Effector memory CD4-positive, alpha-beta T cell (primary cell): ENCODE measurements at places on chromosomes 6 and 20.

DNA sequence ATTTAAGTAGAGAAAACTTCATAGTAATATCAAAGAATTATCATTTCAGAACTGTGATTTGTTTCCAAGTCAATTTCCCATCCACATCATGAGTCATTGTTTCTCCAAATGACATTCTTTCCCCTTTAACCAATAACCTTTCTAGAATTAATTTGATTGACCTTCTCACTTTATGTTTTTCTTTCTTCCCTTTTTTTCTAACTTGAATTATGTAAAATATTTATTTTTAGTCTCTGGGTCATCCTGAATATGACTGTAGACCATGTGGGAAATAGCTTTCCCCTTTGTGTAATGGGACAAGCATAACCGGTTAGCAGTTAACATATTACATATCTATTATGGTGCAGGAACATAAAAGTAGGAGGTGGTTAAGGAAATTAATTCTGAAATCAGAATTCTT is 291.1 kb downstream of the GJA1 start:
- DNase-seq, result no peak

- no peak for DNase-seq
Observed at GRCh38 chr20:32125506-32125905, 16.0 kb downstream of the TM9SF4 start.

DNA sequence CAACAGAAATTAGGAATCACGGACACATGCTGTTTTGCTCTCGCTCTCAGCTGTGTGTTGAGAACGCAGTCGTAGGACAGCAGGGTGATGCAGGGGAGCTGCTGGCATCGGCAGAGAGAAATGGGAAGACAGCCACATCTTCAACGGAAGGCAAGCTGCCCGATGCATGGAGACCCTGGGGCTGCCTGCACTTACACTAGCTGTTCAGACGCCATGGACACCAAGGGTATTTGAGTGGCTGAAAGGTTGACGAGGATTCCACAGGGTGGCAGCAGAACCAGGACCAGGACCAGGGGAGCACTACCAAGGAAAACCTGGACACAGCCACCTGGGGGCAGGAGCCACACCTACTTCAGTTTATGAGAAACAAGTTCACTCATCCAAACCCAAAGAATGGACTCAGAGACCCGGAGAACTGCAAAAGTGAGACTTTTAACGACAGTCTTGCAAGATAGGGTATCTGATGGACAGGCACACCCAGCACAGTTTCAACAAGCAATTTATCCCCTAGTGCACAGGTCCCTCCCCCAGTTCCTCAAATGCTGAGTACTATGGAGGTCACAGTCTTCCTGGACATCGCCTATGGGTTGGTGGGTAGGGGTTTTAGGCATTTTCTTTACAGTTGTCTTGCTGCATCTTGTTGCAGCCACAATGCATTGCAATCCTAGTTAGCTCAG is 56.3 kb upstream of the ENTPD6 start:
- no peak for DNase-seq

DNA sequence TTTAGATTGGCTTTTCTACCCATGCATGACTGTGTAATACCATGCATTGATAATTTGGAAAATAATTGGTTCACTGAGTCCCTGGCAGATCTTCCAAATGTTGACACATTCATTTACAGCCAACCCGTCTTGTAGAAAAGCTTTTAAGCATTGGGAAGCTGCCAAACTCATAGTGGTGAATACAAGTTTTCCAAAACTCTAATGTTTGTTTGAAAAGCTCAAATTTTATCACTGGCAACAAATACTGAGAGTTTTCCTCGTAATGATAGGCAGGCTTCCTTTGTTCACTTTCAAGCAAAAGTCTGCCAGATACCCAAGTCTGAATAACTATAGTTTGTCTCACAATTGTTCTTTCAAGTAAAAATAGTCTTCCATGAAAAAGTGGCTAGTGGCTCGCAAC is 143.0 kb downstream of the FIG4 start:
- DNase-seq, result no peak

- DNase-seq, result no peak
Observed at GRCh38 chr20:62159839-62160238, 16.3 kb downstream of the SS18L1 start.

GRCh38 chr20:31712564-31713311 is 9.9 kb downstream of the BCL2L1 start:
- no peak for DNase-seq

- no peak for DNase-seq
Observed at GRCh38 chr20:44717986-44718385, 2.8 kb downstream of the CCN5 start.

DNA sequence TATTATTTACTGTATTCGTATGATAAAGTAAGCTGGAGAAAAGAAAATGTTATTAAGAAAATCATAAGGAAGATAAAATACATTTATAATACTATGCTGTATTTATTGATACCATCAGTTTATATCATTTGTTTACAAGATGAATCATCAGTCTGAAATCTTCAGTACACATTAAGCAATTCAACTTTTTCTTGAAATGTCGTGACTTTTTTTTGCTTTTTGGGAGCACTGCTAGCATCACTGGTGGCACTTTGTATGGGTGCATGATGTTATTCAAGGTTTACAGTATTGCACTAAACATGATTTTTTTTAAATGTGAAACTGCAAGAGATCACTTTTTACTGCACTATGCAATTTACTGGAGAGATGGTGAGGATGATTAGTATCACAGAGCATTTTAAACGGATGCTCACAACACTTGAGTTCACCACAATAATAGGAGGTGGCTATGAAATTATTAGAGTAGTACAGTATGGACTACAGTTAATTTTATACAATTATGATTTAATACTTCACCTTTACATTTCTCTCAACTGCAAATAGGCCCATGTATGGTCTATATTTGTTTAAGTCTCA is 85.9 kb downstream of the SNAP25 start:
- DNase-seq, result no peak

DNA sequence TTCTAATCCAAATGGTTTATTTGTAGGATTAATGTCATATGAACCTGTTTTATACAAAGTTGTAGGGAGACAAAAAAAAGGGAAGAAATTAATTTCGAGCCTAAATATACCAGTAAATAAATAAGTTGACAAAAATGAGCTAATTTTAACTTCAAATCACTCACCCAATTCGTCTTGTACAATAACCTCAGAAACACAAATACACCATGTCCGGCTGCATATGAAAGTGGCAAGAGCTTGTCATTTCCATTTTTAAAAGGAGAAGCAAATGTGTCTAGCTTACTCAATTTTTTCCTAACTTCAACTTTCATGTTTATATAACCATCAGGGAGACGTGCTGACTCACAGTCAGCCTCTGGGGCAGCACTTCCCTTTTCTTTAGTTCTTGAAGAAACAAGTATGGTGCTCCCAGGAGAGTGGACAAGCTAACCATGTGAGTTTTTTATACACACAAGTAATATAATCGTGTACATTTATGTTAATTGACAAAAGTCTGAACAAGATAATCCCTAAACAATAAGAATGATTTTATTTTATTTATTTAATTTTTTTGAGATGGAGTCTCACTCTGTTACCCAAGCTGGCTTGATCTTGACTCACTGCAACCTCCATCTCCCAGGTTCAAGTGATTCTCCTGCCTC is 55.5 kb upstream of the SGK1 start:
- no peak for DNase-seq

DNA sequence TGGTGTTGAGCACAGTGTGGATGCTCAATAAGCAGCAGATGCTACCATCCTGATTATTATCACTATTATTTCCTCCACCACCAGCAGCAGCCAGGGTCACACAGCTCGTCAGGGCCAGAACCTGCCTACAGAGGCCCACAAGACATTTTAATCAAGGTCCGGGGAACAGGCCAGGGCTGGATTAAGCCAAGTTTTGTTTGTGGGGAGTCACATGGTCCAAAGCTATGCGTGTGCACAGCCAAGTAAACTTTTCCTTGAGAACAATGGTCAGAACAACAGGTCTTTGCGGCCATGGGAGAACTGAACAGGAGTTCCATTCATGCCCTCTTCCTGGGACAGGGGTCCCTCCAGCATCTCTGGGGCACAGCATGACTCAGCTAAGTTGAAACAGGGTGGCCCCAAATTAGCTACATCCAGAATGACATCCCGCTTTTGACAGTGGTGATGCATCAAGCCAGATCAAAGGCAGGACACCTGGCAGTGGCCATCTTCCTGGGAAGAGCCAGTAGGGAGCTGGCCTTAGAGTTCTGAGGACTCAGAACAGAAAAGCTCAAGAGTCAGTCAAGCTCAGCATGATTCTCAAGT is 11.7 kb downstream of the SNTA1 start:
- no peak for DNase-seq

DNA sequence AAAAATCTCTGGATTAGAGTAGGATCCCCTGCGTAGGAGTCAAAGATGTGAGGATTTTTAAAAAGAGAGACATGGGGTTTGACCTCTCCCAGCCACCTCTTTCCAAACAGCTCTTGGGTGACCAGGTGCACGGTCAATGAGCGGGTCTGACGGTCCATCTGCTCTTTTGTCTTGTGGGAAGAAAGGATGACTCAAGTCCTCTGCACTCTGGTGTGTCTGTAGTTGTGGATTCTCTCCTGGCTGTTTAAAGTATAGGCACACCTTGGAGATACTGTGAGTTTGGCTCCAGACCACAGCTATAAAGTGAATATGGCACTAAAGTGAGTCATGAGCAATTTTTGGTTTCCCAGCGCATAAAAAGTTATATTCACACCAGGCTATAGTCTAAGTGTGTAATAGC is 209.8 kb downstream of the BMP7 start:
- no peak for DNase-seq

DNA sequence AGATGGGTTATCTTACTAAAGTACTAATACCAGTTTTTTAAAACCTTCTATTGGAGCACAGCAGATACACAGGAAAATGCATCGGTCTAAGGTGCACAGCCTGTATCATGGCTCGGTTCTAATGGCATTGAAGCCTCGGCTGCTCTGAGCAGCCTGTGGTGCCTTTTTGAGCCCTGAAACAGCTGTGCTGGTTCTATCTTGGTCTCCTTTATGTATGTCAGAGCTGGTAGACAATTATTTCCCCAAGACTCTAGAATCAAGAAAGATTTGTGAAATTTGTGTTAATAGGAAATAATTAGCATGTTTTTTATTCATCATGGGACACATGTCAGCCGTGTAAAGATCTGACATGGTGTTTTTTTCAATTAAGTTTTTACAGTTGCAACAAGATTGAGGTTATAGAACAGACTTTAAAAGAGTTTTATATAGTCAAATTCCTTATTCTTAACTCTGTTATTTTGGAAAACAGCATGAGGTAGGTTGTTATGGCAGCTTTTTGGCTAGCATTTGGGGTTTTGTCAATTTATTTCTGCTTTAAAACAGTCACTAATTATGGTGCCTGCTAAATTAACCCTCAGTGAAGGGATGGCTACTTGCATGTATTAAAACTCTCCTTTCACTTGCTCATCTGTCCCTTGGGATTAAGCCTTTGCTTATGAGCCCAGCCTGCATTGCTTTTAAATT is 40.3 kb upstream of the C20orf144 start:
- no peak for DNase-seq

DNA sequence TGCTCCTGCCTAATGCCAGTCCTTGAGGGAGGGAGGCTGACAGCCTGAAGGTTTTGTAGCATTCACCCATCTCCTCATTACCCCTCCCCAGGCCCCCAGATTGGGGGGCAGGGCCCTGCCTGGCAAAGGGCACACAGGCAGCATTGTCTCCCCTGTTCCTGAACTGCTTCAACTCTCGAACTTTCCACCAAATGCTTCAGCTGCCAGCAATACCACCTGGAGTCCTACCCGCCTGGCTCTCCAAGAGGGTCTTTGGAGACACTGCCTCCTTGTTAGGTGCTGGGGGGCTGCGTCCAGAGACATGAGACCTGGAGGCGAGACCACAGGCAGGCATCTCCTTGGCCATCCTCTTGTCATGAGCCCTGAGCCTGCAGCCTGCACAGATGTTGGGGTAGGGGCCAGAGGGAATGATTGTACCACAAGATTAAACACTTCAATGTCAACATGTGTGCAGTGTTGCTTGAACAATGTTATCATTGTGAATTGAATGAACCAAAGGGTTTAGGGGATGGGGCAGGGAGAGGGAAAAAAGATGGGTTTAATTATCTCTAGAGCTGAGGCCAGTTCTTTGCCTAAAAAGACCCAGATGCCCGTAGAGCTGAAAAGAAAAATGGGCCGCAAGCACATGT is 25.0 kb downstream of the BMP7 start:
- DNase-seq, result no peak

- DNase-seq, result no peak
Observed at GRCh38 chr6:22612236-22612635, 42.9 kb downstream of the HDGFL1 start.

DNA sequence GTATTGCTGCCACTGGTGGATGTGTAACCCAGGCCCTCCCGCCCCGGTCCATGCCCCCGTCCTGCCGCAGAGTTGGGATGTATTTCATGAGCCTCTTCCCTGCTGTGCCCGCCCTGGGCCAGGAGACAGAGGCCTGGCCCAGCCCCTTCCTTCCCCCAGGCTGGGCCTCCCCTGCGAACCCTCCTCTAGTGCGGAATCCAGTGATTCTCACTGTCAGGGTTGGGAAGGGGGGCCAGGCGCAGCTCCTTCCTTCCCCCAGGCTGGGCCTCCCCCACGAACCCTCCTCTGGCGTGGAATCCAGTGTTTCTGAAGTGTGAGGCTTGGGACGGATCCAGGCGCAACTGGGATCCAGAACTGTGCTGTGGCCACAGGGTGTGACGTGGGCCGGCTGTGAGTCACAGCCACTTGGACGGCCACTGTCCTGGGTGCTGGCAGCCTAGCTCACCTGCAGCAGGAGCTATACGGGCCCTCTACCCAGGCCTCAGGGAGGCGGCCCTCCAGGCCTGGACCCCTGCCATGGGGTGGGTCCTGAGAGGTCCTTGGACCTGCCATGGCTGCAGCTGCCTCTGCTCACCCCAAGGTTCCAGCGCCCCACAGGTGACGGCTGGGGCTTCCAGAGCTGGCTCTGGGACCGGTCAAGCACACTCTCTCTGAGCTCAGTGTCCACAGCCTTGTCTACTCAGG is 28.3 kb downstream of the COL20A1 start:
- no peak for DNase-seq

GRCh38 chr20:46709459-46710152 is at the start of gene SLC2A10:
SLC2A10 (plus strand) TSS chr20:46709649; CDS start chr20:46709737, 88 bp downstream.
- no peak for DNase-seq

GRCh38 chr6:96965492-96965891 is 41.0 kb downstream of the KLHL32 start:
- DNase-seq, result no peak

- no peak for DNase-seq
Observed at GRCh38 chr6:40727271-40727670, 140.1 kb upstream of the LRFN2 start.

DNA sequence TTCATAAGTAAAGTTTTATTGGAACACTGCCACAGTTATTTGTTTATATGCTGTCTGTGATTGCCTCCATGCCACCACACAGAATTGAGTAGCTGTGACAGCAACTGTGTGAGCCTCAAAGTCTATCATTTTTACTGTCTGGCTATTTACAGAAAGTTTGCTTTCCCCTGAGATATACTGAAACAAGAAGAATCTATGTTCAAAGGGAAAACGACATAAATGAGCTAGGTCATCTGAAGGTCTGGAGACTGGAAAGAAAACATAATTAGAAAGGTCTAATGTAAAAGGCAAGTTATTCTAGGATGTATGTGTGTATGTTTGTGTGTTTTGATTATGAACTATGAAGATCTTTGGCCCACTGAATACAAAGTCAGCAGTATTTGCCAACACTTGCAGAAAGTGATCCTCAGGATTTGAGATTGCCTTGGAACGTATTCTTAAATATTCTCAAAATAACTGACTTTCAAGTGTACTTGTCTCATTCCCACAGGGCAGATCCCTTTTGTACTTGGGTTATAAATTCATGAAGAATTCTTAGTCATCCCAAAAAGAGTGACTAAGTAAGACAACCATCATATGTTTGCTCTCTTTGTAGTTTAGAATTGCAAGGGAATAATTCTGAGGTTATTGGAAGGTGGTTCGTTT is 677.7 kb downstream of the DOK5 start:
- DNase-seq, result no peak
